ENCODE measurements at places on chromosomes 11 and 22.
A peak's percentile ranks its signal among the peaks of the same experiment; 100 is the strongest.

DNA sequence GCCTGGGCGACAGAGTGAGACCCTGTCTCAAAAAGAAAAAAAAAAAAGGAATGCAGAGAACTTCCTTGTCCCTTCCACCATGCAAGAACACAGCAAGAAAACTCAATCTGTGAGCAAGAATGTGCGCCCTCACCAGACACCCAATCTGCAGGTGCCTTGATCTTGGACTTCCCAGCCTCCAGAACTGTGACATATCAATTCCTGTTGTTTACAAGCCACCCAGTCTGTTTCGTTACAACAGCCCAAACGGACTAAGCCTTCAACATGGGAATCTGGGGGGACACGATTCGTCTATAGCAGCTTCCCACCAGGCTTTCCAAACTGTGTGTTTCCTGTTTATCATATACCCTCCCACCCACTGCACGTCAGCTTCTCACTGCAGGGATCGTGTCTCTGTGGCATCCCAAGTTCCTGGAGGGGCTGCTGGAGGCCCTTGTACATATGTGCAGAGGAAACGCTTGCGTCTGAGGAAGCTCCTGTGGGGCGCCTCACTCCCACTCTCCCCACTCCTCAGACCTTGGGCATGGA lies 11.0 kb upstream of the PSMC3 start:
- DNase-seq: no peak

DNA sequence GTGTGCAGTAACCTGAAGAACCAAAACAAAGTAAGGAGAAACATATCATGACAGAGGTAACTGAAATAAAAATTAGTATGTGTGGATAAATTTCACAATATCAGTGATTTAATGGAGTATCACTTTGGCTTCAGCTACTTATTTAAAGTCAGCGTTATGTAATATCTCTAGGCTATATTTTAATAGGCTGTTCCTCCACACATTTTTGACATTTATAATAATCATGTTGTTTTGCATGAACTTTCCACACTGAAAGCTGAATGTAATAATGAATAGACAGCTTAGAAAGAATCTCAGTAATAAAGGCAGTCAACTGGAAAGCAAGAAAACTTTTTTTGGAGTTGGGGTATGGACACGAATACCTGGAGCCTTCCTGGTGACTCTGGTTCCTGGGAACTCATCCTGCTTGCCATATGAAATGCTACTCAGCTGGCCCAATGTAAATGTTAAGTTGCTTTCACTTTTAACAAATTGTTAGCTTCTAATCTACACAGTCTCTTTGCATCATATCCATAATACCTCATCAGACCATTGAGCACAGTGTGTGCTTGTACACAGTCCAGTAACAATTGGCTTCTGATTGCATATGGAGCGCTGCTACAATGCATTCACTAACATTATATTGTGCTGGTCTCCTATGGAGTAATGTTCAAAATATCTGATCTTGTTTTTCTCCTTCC lies 257.7 kb downstream of the SOX6 start:
- no peak for DNase-seq

DNA sequence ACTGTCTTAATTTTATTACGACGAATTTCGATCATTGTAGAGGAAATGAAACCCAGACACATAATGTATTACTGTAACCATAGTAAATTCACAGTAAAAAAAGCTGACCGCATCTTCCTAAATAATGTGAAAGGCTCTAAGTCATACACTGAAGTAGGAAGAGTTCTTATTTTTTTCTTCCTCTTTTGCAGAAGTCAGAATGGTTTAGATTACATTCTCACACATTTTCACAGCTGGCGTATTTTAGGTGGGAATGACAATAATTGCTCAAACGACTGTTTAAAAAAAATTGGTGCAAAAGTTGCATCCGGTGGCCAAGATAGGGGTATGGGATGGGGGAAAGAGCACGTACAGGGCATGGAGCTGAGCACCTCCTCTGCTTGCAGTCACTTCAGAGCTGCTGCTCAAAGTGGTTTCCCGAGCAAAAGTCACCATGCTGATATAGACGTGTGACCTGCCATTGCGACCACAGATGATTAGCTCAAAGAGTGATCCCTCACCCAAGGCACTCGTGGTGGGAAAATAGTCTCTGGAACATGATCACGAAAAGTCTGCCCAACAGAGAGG lies 35.3 kb downstream of the MMP13 start:
- DNase-seq: no peak

DNA sequence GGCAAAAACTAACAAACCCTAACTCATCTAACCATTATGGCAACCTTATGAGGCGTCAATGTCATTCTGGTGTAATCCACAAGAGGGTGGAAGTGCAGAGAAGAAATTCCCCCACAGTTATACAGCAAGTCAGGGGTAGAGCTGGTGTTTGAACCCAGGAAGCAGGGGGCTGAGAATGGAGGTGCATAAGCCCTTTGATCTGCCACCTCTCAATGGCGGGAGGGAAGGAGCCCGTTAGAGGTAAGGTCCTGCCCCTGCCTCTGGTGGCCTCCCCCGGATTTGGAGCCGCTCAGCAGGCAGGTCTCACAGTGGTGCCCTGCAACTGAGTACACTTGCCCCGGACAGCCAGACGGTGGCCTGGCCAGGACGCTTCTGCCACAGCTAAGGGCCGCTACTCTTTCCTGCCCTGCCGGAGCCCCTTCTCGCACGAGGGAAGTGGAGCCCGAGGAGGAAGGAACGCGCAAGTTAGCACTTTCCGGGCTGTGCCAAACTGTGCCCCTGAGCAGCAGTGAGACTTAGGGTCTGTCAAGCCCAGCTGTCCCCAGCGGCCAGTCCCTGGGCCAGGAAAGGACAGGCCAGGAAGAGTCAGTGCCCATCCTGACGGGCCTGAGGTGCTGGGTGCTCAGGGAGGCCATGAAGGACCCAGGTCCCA lies 1.1 kb downstream of the FXYD2 start:
- no peak for DNase-seq

- peak; percentile 70 for DNase-seq
These were observed 81.2 kb downstream of the GRAMD1B start for GRCh38 chr11:123511037-123511870.

GRCh38 chr11:75472081-75472732 lies 39.2 kb upstream of the KLHL35 start:
- DNase-seq: no peak

DNA sequence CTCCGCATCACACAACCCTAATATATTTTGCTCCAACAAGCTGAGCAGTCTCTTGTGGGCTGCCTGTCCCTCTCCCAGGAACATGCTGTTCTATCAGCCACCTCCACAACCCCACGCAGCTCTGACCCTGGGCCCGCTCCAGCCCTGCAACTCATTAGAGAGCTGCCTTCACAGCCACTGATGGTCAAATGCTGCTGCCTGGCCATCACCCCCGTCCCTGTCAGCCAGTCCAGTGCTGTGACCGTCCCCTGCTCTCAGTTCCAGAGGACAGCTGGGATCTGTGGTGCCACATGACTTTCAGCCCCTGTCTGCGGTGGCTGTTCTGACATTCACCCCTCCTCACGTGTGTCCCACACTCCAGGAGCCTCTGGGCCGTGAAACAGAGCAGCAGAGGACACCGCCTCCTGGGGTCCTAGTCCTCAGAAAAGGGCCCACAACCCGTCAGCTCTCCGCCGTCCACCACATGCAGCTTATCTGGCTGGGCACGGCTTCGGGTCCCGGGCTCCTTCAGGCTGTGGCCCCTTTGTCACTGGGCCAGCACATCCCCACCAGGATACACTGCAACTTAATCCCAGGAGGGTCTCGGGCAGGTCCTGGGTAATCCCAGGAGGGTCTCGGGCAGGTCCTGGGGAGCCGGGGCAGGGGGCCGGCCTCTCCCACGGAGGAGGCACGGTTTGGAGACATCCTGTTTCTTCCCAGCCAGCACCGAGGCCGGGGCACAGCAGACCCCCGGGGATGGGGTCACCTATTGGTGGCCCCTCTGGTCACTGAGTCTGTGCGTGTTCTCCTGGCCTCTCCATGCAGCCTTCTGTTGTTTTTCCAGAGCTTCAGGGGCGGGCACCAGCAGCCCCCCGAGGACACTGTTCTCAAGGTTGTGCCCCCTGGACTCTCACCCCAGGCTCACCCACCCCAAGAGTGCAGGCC lies 15.1 kb downstream of the CRELD2 start:
- no peak for DNase-seq

DNA sequence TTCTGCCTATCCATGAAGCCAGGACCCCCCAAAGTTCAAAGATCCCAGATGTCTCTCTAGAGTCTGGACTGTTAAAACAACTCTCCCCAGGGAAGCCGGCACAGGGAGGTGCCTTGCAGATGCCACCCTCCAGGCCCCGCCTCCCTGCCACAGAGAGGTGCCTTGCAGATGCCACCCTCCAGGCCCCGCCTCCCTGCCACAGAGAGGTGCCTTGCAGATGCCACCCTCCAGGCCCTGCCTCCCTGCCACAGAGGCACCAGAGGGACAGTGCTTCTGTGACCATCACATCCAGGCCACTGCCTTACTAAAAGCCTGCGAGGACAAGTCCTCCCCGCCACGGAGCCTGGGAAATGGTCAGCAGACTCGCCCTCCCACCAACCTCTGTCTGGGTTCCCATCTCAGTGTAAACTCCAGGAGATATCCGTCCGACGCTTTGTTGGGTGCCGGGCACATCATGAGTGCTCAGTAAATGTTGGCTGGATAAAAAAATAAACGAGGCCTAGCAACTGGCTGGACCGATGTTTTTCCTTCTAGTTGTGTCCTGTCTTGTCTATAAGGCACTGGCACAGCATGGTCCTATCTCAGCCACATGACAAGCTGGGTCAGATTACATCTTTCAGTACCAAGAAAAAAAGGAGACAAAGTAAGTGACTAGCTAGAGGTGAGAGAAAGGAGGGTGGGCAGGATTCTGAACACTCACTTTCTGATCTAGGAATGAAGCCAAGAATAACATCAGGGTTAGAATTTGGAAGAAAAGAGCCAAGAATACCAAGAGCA lies 91.2 kb upstream of the CSNK2A3 start:
- DNase-seq: no peak

DNA sequence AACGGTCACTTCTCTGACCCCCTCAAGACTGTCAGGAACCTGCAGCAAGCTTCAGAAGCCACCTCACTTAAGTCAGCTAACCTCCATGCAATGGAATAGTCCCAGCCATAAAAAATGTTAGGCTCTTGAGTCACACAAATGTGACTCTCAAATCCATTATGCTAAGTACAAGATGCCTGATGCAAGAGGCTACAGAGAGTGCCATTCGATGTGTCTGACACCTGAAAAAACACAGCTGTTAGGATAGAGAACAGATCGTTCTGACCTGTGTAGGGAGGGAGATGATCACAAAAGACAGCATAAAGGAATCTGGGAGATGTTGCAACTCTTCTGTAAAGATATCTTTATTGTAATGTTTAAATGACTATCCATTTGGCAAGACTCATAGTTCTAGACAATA lies 712.4 kb downstream of the TBC1D22A start:
- DNase-seq: no peak

- no peak for DNase-seq
These were observed 145.8 kb upstream of the ARHGAP20 start for GRCh38 chr11:110857892-110858546.

- no peak for DNase-seq
These were observed 9.8 kb upstream of the MPEG1 start for GRCh38 chr11:59222464-59223060.

- peak; percentile 32 for DNase-seq
These were observed 22.7 kb downstream of the YPEL1 start for GRCh38 chr22:21712751-21713427.

DNA sequence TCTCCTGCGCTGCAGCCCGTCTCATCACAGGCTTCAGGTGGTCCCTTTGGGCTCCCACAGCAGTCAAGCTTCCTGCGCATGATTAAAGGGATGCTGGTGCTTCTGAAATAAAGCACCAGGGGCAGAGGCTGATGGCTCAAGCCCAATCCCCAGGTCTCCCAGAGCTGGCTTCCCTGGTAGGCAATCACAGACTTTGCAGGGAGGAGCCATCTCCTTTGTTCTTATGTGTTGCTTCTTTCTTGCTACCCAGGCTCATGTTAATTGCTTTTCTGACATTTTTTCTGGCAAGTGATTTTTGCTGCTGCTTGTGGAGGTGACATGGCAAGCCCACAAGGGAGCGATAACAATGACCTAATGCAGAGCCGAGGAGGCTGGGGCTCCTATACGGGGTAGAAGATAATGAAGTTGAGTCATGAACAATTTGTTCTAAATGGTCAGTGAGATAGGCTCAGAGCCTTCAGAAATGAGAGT lies 25.2 kb upstream of the PLET1 start:
- DNase-seq: no peak

GRCh38 chr11:10414659-10415058 lies 40.4 kb upstream of the AMPD3 start:
- no peak for DNase-seq

GRCh38 chr11:31641477-31642062 lies 132.0 kb downstream of the ELP4 start:
- no peak for DNase-seq

- DNase-seq: peak; percentile 18
These were observed 8.9 kb downstream of the ALX4 start for GRCh38 chr11:44300844-44301563.

- peak; percentile 11 for DNase-seq
These were observed 9.5 kb downstream of the RBMXL2 start for GRCh38 chr11:7098235-7098832.

- DNase-seq: no peak
These were observed 30.9 kb downstream of the TRPC6 start for GRCh38 chr11:101552888-101553287.

- DNase-seq: no peak
These were observed 15.0 kb downstream of the DENND5A start for GRCh38 chr11:9250139-9250582.

GRCh38 chr11:44982496-44983062 lies 31.9 kb upstream of the TP53I11 start:
- DNase-seq: no peak

- DNase-seq: no peak
These were observed 68.2 kb downstream of the FBXO7 start for GRCh38 chr22:32542677-32543357.

- DNase-seq: no peak
These were observed 36.7 kb downstream of the DRG1 start for GRCh38 chr22:31436132-31436531.

DNA sequence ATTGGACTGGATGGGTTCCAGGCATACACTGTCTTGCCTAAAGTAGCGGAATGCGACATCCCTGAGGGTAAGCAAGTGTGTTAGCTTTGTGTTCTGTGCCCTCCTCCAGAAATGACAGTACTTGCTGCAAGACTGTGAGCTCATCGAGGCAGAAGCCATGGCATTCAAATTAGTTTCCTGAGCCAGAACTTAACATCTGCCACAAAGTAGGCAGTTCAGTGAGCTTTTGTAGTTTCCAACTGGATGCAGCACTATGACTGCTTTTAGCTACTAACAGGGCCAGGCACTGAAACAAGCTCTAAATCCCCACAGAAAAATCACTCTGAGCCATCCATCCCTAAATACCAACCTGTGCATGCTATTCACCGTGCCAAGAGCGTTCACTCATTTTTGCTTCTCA lies 1.2 kb upstream of the FAR1 start:
- DNase-seq: no peak

GRCh38 chr11:75349521-75350116 lies 1.8 kb downstream of the ARRB1 start:
- DNase-seq: no peak

GRCh38 chr22:50129121-50129736 lies 39.4 kb downstream of the MOV10L1 start:
- no peak for DNase-seq

GRCh38 chr11:31761636-31762035 lies 49.5 kb downstream of the PAX6 start:
- no peak for DNase-seq

GRCh38 chr22:26550498-26551033 lies 38.3 kb upstream of the TFIP11 start:
- DNase-seq: peak; percentile 80
